ENCODE measurements at places on chromosomes 1 and 21.

DNA sequence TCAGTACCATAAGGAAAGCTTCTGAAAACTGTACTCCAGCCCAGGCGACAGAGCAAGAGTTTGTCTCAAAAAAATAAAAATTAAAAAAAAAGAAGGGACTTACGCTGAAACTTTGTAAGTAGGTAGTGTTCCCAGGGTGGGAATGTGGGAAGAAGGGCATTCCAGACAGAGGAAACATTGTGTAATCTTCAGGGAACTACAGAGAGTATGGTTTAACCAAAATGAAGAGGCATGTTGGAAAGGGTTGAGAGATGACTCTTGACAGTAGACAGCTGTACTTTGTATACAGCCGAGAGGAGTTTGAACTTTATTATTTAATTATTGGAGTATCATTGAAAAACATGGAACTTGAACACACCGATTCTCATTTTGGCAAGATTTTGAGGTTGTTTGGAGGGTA, 43.0 kb downstream of the PPP2R5A start:
- no peak for DNase-seq

DNA sequence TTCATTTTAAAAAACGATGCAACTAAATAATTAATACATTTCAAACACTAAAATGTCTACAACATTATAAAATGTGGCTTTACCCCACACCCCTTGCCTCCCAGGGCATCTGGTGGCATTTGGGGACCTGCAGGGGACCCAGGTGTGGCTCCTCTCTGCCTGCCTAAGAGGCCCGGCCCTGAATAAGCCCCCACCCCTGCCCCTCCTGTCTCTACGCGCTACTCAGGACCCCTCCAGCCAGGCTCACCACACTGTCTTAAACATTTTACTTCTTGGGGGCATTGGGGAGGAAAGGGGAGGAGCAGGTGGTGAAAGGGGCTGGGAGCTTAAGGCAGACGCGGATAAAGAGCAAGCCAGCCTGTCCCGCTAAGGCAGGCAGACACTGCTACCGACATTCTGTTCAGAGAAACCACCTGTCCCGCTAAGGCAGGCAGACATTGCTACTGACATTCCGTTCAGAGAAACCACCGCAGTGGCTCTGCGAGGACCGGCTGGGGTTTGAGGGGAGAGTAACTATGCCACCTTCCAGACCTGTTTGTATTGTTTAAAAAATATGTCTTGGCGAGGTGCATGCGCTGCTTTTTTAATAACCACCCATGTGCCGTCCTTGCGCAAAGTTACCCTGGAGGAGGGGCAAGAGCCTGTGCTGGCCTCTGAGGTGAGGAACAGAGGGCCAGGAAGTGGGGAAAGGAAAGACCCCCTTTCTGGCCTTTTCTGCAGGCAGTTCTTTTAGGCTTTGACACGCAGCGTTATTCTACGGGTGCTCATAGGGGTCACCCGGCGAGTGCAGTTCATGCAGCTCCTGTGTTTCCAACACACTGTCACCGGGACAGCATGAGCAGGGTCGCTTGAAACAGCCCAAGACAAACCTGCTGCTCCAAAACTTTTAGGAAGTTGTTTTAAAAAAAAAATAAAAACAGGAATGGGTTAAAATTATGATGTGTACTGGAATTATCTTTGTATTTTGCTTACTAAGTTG, 51.3 kb upstream of the RIPK4 start:
- no peak for DNase-seq

DNA sequence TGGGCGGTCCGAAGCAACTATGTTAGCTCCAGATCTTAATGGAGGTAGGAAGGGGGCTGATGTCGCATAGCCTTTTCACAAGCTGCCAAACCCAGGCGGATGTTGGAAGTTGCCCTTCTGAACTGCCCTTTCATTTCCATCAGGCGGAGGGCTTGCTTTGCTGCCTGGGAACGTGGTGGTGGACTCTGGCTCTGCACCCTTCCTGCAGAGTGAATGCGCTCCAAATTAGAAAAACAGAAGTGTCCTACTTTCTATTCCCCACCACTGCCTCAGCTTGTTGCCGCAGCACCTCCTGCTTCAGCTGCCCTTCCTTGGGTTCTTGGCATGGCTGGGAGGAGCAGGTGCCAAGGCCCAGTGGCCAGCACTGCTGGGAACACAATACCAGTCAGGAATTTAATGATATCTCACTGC, 60.6 kb downstream of the AK4 start:
- no peak for DNase-seq

DNA sequence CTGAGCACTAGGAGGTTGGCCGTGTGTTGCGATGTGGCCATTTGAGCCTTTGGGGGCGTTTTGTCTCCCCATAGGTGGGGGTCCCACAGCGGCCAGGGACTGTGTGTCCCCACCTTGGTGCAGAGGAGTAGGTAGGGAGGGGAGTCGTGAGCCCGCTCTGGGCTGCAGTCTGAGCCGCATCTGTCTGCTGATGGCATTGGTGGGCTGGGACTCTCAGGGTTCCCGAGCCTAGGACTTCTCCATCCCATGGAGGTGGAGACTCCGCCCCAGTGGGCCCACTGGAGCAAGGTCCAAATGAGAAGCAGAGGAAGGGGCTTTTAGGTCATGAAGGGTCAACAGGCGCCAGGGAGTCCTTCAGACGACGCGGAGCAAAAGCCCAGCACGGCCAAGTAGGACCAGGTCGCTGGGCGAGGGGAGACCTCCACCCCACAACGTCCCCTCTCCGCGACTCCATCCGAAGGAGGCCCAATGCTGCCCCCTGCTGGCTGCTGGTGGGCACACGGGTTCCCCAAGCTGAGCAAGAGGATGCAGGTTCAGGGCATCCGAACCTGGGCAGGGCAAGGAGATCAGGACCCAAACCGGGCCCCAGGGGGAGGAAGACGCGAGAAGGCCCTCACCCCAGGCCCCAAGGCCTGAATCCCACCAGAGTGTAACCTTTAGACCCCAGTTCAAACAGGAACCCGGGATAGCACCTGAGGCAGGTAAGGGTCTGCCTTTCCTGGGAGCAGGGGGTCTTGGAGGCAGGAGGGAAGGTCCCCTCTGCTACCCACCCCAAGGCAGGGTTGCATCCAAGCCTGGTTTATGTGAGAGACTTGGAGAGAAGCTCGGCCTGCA, 14.9 kb downstream of the TTC34 start:
- peak; percentile 50 for DNase-seq

DNA sequence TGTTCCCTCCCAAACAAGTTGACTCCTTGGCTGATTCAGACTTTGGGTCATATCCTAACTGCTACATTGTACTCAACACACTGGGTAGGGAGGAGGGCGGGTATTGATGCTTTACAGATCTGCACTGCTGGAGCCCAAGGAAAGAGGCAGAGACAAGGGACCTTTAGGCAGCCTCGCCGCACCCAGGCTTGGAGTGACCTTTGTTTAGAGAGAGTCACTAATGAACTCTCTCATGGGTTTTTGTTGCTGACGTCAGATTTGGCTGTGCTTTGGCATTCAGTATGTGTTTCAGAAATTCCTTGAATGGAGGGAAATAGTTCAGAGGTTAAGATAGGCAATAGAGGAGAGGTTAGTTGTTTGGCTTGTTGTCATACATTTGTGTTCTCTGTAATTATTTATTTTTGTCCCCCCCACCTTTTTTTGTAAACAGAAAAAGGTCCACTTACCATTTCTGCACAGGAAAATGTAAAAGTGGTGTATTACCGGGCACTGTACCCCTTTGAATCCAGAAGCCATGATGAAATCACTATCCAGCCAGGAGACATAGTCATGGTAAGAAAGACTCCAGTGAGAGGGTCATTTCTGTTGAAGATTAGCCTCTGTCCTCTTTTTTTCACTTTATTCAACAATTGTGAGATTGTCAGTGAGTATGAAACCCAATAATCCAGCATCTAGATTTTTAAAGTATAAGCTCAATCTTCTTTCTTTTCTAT, 116.1 kb downstream of the ATP5PO start:
- no peak for DNase-seq

DNA sequence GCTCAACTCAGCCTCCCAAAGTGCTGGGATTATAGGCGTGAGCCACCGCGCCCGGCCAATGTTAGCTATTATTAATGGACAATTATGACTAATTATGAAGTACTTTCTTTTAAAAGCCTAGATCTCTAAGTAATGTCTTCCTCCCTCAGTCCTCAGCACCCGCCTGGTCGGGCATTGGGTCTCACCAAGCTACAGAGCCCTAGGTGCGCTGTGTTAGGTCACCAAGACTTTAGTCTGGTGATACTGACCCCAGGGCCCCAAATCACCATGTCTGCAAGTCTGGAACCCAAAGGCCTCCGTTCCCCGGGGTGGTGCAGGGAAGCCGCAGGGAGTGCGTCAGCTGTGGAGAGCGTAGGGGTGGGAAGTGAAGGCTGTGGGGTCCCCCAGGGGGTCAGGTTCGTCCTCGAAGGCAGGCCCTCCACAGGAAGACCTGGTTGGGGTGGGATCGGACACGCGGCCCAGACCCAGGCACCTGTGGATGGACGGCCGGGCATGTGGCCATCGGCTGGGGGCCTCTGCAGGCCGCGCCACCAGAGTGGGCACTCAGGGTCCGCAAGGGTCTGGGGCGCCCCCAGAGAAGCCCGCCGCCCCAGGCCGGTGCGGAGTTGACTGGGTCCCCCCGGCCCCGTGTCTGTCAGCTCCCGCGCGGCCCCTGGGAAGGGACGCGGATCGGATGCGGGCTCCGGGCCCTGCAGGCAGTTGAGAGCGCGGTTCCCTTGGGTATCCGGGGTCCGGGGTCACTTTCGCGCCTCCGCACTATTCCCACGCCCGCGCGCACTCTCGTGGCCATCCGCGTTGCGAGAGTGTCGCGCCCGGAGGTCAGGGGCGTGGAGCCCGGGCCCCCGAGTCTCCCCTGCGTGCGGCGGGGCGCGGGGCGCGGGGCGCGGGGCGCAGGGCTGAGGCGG, 710 bp upstream of the PDXK start:
- DNase-seq, result no peak

- DNase-seq, result no peak
Measured at GRCh38 chr1:54987919-54988705, 7.7 kb downstream of the TMEM61 start.

GRCh38 chr1:226950871-226951270, 10.8 kb downstream of the COQ8A start:
- DNase-seq, result no peak

GRCh38 chr1:28365864-28366263, 3.7 kb upstream of the PHACTR4 start:
- DNase-seq, result no peak

DNA sequence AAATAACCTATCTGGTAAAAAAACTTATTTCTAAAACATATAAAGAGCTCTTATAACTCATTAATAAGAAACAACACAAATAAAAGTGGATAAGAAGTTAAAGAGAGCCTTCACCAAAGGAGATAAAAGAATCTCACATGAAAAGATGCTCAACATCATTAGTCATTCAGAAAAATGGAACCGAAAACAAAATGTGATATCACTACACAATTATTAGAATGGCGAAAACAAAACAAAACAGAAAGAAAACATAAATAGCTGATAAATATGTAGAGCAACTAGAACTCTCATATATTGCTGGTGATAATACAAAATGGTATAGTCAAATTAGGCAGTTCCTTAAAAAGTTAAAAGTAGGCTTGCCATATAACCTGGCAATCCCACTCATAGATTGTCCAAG, 1109.3 kb downstream of the PLA2G4A start:
- DNase-seq, result no peak

- DNase-seq, result no peak
Measured at GRCh38 chr1:234684856-234685255, 74.9 kb upstream of the IRF2BP2 start.

GRCh38 chr1:101407505-101408211, 170.8 kb downstream of the S1PR1 start:
- no peak for DNase-seq

DNA sequence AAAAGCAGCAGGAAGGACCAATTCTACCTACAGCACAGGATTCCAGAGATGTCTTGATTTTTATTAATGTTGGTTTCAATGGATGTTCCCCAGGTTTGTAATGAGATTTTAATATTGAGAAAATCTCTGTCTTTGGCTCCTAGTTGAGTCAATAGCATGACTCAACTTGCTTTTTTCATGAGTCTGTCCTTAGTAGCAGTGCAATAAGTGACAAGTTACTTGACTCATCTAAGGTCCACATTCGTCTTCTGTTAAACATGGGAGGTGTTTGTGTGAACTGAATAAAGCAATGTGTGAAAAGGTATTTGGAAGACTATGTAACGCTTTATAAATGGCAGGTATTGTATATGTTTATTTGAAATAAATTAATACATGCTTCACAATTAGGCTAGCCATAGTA, 645.0 kb upstream of the PTBP2 start:
- no peak for DNase-seq

- no peak for DNase-seq
Measured at GRCh38 chr1:235857756-235858155, 8.9 kb downstream of the LYST start.

- DNase-seq, result no peak
Measured at GRCh38 chr1:75696000-75696399, 28.5 kb upstream of the ACADM start.

DNA sequence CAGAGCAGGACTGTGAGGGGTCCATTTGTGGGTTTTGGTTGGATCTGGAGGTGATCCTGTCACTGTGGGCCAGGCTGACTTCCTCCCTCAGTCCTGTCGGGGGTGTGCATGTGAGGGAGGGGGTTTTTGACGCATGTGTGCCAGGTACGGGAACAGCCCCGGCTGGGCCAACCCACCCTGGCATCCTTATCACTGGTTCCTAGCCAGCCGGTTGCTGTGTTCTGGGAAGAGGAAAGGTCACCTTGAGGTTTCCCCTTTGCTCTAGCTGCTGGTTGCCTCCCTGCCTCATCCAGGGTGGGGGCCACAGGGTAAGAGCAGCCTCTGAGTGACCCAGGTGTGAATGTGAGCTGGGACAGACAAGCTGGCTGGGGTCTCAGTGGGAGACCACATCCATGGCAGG, 2.5 kb downstream of the SLC26A9 start:
- no peak for DNase-seq

GRCh38 chr1:181099152-181100014, 10.9 kb downstream of the IER5 start:
- no peak for DNase-seq

DNA sequence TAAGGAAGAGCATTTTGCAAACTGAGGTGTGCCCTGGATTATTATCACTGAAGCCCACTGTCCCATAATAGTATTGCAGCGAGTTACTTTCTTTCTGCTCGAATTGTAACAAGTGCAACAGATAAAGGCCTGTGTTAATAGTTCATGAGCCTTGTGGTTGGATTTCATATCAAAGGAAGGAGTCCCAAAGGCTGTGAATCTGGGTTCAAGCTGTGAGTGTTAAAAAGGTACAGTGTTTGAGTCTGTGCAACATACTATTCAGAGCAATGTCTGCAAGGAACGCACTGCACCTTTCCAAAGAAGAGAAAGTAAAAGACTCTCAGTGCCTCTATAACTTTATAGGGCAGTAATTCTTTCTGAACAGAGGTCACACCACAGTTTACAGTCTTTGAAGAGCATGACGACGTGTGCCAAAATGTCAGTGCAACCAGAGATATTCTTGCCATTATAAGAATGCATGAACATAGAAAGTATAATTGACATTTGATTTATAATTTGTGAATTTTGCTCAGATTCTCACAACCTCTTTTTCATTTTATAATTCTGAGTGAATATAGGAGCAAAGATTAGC, 79.1 kb downstream of the CDC7 start:
- no peak for DNase-seq

GRCh38 chr1:28172713-28173150, 3.8 kb downstream of the PTAFR start:
- no peak for DNase-seq

GRCh38 chr1:4736254-4736653, 81.8 kb downstream of the AJAP1 start:
- no peak for DNase-seq

GRCh38 chr1:175687622-175688415, 55.6 kb downstream of the TNR start:
- DNase-seq, result no peak
